Pulmonary artery endothelial cell (primary cell): ENCODE measurements at places on chromosomes 5 and 9. TPM values are rescaled to one million over a fixed set of nuclear protein-coding genes. Genes with fewer than 3 reads are reported as not detected.

DNA sequence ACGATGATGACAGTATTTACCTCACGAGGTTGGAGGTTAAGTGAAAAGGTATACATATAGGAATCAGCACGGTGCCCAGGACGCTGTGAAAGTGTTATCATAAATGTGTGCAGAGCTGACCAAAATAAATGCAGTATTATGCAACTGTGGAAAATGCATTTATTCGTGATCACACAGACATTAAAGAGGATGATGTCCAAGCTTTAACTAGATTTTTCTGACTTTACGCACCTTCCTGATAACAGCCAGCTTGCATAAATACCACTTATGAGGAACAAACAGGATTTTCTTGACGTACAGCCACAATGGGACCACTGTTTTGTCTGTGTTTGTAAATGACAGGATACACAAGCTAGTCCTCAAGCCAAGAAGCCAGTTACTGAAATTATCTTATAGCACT is 71.4 kb upstream of the ATP10B start:
- DNase-seq: no peak

DNA sequence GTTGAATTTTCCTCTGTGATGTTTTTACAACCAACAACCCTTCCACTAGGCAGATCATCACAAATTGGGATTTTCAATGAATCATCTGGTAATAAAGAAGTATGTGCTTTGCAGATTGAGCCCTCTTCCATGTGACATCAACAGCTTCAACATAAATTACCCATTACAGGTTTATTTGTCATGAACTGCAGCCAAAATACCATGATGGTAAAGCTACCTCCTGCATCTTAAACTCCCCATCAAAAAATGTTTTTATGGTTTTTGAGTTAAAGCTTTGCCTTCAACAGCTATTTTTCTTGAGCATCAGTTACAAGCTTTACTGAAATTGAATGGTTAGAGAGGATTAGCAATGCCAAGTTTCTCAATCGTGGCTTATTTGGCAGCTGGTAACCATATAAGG is 211.4 kb upstream of the TUSC1 start:
- DNase-seq: no peak

- no peak for DNase-seq
Observed at GRCh38 chr5:37875051-37875787, 35.4 kb upstream of the GDNF start.

DNA sequence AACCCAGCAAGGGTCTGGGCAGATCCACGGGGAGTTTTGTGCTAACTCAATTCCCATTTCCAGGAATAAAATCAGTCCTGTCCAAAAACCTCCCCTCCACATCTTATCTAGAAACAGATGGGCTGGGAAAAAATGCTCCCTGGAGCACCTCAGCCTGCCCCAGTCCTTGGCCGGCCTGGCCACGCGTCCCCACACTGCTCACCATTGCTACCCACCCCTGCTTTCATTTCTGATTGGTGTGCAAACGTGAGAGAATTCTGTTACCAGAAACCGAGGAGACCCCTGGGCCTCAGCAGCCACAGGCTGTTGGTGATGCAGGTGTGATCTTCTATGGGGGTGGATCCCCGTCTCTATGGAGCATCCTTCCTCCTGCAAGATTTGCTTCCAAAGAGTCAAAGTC is 38.0 kb upstream of the OLFM1 start:
- no peak for DNase-seq

DNA sequence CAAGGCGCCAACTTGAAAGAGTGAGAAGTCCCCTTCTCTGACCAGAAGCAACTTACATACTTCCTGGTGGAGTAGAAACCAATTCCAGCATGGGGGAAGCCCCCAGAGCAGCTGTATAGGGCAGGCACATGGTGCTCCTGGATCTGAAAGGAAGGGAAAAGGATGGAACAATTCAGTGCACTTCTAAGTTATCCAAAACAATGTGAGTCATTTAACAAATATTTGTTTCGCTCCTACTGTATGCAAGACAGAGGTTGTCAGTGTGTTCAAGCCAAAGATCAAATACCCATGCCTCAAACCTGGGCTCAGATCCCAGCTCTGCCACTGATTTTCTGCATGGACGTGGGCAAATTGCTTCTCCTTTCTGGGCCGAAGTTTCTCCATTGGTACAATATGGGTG is 67.1 kb downstream of the LHX2 start:
- peak; percentile 44 for DNase-seq

- DNase-seq: no peak
Observed at GRCh38 chr9:135741276-135742219, 39.6 kb downstream of the KCNT1 start.

GRCh38 chr5:12526113-12526512 is 621.9 kb upstream of the CTNND2 start:
- no peak for DNase-seq

KCNN2 gene
- total RNA-seq: 0.20 and 0.25 TPM in 2 replicates

- no peak for DNase-seq
Observed at GRCh38 chr5:32462618-32463017, 18.1 kb upstream of the ZFR start.

- no peak for DNase-seq
Observed at GRCh38 chr9:88933607-88934379, 57.5 kb upstream of the S1PR3 start.
